ENCODE measurements at places on chromosomes 1 and 21.

DNA sequence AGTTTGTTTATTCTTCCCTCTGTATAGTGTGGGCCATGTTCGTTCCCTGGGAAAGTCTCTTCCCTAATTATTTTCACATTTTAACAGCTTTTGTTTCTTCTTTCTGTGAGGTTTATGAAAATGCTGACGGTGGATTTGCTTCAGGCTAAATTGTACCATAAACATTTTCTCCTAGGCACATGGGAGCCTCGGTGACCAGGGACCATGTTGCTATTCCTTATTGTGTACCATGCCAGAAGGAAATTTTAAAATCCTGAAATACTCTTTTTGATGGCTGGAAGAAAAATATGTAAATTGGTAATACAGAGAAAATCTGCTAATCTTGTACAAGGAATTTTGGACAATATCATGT lies 230.1 kb upstream of the JUN start:
- DNase-seq = no peak

DNA sequence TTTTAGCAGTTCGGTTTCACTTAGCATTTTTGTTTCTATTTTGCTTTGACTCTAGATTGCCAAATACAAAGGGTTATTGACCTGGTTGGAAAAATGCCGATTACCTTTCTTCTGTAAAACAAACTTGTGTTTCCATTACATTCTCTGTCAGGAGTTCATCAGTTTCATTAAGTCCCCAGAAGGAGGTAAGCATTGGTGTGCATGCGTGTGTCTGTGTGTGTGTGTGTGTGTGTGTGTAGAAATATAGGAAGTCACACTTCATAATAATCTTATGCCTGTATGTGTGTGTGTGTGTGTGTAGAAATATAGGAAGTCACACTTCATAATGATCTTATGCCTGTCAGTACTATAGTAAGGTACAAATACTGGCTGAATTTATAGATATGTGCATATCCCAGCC lies 10.0 kb downstream of the RGSL1 start:
- DNase-seq = no peak

DNA sequence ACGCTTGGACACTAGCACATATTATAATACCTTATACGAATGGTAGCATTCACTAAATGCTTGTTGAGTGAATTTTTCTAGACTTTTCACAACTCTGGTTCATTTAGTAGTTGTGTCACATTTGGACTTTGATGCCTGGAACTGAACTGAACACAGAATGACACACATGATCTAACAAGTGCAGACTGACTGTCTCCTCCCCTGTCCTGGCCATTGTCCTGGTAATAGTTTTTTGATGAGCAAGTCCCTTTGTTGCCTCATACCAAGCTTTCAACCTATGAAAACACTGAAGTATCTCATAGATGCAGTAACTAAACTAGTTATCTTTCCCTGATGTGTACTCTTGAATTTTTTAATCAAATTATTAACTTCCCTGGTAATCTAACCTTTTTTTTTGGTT lies 66.4 kb downstream of the LRRC8D start:
- DNase-seq = no peak

GRCh38 chr21:45265721-45266517 lies 21.8 kb downstream of the POFUT2 start:
- DNase-seq = no peak

DNA sequence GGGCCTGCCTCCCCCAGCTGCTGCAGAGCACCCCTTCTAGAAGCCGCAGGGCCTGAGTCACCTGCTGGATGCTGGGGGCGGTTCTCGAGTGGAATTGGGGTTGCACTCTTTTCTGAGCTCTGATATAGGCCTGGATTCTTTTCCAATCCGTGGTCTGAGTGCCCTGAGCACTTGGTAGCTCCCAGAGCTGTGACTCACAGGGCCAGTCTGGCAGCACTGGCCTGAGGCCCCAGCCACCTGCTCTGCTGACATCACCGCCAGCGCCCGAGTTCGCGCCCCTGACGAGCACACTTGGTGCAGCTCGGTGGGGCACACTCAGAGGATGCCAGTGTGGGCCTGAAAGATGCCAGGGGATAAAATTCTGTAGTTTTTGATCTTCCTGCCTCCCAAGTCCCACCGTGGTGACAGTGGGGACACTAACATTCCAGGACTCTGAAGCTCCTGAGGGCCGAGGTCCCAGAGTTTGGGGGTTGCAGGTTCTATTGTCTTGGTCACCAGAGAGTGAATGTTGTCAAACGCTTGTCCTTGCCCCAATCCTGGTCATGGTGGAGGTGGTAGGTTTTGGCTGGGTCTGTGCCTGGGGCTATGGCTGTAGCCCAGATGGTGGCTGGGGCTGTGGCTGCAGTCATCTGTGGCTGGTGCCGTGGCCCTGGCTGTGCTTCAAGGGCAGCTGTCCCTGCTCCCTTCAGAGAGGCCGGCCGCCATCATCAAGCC lies 74.6 kb downstream of the OBSCN start:
- DNase-seq = no peak

GRCh38 chr1:2462819-2463218 lies 13.3 kb upstream of the PLCH2 start:
- DNase-seq = no peak

GRCh38 chr1:28301368-28302174 lies 27.3 kb upstream of the MED18 start:
- no peak for DNase-seq

DNA sequence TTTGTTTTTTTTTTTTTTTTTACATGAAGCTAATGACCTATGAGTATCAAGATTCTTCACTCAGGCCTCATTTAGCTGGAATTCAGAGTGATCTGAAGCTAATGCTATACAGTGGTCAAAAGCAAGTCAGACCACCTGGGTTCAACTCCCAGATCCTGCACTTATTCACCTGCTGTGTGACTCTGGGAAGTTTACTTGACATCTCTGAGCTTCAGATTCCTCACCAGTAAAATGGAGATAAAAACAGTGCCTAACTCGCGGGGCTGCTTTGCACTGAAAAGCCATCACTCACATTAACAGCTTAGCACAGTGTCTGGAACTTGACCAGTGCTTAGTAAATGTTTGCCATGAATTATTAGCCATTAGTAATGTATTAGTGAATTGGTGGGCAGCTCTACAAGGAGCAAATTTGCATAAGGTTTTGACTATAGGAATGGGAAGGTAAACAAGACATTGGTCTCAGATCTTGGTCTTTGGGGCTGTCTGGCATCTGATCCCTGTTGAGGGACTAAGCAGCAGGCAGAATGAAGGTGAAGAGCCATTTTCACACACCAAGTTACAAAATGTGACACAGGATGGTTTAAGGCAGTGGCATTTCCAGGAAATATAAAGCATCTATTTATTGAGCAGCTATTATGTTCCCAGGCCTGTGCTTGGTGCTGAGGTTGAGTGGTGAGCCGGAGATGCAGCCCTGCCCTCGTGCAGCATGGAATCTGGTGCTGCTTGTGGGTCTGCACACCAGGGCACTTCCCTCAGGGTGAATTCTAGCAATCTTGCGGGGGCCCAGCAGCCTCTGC lies 291.3 kb downstream of the RRAGC start:
- DNase-seq = no peak

DNA sequence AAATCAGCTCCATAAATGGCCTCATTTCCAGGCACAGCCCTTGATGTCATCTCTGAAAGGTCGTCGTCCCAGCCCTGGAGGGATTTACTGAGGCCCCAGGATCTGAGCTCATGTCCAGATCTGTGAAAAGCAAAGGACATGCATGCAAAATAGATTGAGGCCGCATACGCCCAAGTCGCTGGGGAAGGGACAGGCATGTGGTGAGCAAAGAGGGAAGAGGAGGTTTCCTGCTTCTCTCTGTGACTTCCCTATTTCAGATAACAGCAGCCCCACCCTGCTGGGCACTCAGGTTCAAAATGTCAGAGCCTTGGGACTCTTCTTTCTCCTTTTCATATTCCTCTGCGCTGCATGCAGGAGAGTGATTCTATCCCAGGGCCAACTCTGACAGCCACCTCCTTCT lies 197.2 kb downstream of the ADSS2 start:
- DNase-seq = no peak

GRCh38 chr1:16982902-16983301 lies 2.5 kb upstream of the MFAP2 start:
- DNase-seq = no peak

Measured in cortex of kidney (tissue), 1 donor.